ENCODE measurements at places on chromosomes 11 and 22.

DNA sequence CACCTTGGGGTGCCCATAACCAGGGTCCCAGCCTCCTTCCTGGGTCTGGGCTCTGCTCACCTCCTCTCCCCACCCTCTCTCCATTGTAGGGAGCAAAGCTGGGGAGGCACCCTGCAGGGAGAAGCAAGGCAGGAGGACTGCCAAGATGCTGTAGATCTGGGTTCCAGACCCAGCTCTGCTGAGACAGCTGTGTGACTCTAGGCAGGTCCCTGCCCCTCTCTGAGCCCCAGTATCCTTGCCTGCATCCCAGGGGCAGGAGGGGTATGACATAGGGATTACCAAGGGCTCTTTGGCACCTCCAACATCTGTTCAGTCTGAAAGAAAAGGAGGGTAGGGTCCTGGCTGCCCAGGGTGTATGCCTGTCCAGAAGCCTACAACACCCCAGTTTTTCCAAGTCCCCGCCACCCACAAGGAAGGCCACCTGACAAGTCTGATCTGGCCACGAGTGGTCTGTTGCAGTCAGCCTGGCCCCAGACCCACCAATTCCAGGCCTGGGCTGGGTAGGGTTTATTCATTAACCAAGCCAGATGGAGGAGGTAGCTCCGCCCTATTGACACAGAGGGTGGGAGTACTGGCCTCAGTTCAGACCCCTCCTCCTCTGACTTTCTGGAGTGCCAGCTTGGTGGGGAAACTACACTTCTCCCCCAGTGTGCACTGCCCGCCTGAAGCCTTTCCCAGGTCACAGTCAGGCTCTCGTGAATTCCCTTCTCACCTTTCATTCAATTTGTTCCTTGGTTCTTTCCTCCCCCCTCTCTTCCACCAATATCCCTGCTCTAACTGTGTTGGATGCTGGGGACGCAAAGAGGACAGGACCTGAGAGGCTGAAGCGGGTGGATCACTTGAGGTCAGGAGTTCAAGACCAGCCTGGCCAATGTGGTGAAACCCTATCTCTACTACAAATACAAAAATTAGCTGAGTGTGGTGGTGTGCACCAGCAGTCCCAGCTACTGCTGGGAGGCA lies 15.0 kb downstream of the STARD10 start:
- peak; percentile 76 for DNase-seq

DNA sequence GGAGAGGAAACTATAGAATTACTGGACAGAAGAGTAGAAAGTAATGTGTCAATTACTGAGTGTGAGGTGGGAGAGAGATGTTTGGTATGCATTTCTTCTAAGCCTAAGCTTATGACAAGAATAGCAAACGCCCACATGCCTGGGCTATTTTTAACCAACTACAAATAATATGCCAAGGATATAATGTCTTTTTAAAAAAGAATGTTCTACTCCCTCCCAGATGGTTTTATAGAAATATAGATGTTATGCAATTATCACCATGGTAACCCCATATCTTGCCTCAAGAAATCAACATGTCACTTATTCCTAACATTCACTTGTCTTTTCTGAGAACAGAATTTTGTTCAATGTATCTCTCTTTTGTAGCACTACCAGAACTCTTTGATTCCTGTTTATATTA lies 996.7 kb upstream of the CHORDC1 start:
- DNase-seq = no peak

DNA sequence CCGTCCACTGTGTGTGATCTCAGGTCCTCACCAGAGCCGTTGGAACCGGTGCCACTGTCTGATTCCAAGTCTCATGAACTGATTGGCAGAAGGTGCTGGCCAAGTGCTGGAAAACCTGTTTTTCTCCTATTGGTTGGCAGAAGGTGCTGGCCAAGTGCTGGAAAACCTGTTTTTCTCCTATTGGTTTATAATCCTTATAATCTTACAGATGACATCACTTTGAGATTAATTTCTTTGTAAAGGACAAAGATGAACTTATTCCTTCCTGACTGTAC lies 1106.3 kb downstream of the BRD1 start:
- DNase-seq = no peak

- no peak for DNase-seq
Measured at GRCh38 chr22:46455446-46455845, 82.0 kb downstream of the CELSR1 start.

DNA sequence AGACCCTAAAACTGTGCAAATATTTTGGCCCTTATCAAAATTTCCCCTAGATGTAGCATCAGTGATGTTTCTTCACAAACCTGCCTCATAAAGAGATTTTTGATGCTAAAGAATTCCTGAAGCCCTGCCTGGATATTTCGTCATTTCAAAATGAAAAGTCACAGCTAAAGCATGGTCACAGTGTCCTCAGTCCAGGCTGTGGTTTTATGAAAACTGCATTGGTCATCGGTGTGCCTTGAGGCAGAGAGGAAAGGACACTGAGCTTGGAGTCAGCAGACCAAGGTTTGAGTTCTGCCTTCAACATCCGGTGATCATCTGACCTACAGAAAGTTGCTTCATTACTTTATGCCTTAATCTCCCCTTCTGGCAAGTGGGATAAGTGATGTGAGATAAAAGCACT lies 34.8 kb upstream of the ALKBH3 start:
- no peak for DNase-seq

DNA sequence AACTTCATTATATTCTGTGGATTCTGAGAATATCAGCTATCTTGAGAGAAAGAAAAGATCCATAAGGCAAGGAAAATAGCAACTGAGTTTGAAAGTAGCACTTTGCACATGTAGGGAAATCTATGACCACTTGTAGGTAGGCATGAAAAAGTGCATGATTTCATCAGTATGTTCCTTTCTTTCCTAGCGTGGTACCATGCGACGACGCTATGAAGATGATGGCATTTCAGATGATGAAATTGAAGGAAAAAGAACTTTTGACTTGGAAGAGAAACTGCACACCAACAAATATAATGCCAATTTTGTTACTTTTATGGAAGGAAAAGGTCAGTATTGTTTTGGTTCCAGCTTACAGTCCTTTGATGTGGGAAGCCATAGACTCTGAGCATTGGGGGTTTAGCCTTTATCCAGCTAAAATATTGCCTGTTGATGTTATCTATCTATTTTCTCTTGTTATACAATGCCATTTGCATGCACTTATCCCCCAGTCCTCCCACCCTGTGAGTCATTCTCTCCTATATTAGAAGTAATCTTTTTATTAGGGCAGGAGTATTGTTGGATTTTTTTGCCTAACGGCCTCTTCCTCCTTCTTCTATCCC lies 60.9 kb downstream of the KDM2A start:
- no peak for DNase-seq

DNA sequence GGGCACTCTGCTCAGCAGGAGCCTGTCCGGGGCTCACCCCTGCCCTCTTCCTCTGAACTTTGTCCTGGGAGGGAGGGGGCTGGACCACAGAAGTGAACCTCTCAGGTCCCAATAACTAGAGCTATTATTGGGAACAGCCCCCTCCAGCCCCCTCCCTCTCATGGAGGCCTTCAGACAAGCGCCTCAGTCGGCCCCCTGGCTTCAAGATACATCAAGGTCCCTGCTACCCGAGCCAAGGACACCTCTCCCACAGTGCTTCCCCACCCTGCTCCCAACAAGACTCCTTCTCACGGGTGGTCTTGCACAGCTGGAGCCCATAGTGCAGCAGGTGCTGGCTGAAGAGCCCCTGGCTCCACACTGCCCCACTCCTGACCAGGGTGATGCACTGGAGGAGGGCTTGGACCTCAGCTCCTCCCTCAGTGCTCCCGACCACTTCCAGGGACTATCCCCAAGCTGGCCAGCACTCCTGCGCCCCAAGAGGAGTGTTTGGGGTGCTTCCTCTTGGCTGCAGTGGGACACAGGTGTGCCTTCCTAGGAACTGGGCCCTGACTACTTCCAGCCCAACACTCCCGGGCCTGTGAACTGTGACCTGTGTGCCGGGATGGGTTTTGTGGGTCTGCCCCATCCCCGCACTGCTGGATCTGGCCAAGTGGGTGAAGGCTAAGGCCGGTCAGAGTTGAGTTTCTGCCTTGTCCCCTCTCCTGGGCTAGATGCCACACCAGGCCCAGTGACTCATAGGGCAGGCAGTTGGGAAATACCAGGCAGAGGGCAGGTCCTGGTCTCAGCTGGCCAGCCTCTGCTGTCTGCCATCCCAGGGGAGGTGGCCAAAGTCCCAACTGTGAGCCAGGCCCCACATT lies 2.2 kb downstream of the PNPLA2 start:
- peak; percentile 62 for DNase-seq

DNA sequence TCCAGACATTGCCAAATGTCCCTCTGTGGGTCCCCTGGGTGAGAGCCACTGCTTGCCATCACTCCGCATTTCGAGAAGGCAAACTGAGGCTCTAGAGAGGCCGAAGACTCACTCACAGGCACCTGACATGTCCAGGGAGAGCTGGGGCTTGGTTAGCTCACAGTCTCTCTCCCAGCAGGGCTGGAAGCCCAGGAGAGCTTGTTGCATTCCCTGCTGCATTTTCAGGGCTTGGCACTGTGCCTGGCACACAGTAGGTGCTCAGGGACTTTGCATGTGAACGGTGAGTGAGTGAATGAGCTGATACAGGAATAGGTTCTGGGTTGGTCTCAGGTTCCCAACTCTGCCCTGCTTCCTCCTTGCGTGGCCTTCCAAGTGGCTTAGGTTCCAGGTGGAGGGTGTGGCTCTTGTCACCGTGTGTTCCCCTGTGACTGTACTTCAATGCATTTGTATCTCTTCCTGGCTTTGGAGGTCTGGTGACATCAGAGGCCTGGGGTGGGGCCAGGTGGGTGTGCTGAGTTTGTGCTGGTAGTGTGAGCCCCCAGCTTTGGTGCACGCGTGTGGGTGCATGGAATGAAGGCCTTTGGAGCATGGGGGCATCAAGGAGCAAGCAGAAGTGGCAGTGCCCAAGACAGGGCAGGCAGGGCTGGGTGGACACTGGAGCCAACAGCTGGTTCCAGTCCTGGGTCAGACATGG lies 18.4 kb upstream of the SMIM38 start:
- no peak for DNase-seq

DNA sequence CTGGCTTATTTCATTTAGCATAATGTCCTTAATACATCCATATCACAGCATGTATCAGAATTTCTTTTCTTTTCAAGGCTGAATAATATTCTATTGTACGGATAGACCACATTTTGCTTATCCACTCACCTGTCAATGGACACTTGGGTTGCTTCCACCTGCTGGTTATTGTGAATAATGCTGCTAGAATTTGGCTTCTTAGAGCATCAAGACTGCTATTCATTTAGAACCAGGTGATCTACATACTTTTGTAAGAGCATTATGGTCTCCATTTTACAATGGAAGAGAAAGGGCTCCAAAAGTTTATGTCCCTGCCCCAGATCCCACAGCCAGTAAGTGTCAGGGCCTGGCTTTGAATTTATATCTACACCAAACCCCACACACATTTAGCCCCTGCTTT lies 100.7 kb upstream of the CD82 start:
- no peak for DNase-seq

DNA sequence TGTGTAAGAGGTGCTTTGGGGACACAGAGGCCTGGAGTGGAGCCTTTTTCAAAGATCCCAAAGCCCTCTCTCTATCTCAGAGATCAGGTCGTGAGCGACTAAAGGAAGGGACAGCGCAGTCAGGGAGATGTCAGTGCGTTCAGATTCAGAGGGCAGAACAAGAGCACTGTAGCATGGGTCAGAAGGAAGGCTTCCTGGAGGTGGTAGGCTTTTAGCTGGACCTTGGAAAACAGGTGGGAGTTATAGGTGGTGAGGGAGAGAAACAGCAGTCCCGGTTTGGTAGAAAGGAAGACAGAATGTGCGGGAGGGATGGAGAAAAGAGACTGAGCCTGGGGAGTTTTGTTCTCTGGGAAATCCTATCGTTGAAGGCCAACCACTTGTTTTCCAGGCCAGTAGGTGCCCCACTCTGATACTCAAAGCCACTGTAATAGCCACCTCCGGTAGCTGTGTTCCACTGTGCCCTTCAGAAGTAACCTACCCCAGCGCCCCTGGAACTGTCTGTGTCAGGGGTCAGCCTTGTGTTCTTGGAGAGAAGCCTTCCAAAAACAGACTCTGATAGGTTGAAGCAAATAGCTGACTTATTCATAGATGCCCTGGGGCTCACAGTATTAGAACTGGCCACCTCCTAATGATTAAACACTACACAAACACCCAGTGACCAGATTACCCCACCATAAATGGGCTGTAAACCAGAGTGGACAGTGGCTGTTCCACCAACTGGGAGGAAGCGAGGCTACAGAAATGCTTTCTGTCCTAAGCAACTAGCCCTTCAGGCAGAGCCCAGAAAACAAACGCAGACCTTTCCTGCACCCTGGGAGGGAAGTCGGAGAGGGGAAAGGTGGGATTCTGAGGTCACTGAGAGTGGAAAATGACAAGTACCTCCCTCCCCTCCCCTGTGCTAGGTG lies 157.7 kb downstream of the DBX1 start:
- DNase-seq = peak; percentile 70

DNA sequence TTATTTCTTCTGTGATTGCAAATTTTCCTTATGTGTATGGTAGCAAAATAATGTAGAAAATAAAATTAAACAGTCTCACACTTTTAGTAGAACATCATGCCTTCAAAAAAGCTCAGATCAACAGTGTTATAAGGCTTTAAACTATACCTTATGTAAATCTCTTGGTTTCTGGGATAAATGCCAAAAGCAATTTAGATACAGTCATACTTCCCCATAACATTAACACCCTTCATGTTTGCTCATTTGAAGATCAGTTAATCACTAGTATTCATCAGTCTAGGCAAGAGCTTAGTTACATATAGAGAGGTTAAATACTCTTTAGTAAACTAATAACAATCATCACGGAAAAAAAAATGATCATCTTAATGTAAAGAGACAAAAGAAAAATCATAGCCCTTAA lies 421.8 kb upstream of the ANO3 start:
- no peak for DNase-seq

DNA sequence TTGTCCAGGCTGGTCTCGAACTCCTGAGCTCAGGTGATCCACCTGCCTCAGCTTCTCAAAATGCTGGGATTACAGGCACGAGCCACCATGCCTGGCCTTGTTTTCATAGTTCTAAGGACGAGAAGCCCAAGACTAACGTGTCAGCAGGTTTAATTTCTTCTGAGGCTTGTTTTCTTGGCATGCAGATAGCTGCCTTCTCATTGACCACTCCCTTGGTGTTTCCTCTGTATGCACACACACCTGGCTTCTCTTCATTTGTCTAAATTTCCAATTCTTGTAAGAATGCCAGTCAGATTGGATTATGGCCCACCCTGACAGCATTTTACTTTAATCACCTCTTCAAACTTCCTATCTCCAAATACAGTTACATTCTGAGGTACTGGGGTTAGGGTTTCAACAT lies 72.5 kb upstream of the CTSC start:
- DNase-seq = no peak

- DNase-seq = no peak
Measured at GRCh38 chr22:29351042-29351441, 35.5 kb upstream of the RASL10A start.

Measured in hepatocyte (in vitro differentiated cells).